ENCODE measurements at places on chromosomes 13 and 19.
A peak's percentile ranks its signal among the peaks of the same experiment; 100 is the strongest.

- no peak for DNase-seq
Measured at GRCh38 chr13:93029536-93029935, 197.1 kb upstream of the GPC6 start.

- no peak for DNase-seq
Measured at GRCh38 chr19:42589792-42590191, 4.9 kb downstream of the CEACAM8 start.

GRCh38 chr19:7076151-7076550, 6.6 kb downstream of the ZNF557 start:
- DNase-seq = peak; percentile 20

GRCh38 chr13:97280478-97280877, 58.3 kb downstream of the MBNL2 start:
- DNase-seq = no peak

DNA sequence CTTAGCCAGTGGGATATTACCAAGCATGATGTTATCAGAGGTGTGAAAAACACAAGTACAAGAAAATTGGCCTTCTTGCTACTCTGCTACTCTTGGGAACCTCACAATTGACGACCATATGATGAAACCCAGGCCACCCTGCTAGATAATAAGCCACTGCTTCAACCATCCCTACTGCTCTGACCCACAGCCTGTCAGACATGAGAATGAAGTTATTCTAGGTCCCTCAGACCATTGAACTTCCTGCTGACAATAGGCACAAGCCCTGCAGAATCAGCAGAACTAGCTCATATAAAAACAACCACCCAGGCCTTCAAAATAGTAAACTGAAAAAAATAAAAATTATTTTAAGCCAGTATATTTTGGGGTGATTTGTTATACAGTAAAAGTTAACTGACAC, 559.9 kb downstream of the KCTD12 start:
- no peak for DNase-seq

- DNase-seq = no peak
Measured at GRCh38 chr19:2315121-2315817, 7.3 kb upstream of the LINGO3 start.

- DNase-seq = no peak
Measured at GRCh38 chr13:51635137-51635878, 51.0 kb downstream of the WDFY2 start.

DNA sequence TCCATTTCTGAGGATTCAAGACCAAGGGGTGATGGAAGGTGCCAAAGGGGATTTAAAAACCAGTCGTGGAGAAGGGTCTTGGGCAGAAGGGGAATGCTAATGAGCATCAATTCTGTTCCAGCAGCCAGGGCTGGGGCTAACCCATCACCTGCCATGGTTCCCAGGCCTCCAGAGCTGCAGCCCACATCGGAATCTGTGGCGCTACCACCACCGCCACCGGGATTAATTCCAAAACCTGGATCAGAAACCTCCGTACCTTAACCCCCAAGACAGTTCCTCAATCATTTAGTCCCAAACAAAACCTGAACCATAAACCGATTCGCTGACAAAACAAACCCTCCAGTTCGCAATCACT, 583 bp downstream of the ZNF615 start:
- DNase-seq = no peak

DNA sequence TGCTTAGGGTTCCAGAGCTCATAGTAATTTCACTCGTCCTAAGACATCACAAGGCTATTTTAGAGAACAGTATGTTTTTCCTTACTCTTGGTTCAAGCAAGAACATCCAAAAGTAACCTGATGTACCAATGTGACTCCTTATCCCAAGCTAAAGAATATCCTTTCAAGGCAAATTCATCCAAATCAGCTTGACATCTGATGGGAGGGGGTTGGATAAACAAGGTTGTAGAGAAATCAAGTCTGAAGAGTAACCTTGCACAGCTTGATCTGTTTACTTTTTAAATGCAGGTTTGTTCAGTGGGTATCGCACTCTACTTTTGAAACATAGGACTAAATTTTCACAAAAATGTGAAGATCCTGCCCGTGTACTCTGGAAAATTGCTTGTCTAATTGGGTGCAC, 201.2 kb downstream of the GGACT start:
- DNase-seq = no peak

DNA sequence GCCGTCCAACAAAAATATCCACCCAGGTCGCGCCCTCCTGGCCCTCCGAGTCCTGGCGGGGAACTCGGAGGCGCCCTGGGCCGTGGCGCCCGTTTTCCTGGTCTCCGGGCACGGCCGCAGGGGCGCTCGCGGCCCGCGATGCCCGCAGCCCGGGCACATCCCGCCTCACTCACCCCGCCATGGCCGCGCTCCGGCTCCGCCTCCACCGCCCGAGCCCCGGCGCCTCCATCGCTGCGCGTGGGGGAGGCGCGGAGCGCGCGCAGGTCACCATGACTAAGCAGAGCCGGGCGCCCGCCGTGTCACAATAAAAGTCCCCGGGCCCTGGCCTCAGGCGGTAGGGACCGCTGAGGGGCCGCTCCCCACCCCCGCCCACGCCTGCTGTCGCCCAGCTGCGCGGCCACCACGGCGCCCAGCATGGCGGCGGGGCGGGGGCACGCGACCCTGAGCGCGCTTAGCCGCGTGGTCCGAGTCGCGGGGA, 593 bp downstream of the KEAP1 start:
- peak; percentile 95 for DNase-seq

DNA sequence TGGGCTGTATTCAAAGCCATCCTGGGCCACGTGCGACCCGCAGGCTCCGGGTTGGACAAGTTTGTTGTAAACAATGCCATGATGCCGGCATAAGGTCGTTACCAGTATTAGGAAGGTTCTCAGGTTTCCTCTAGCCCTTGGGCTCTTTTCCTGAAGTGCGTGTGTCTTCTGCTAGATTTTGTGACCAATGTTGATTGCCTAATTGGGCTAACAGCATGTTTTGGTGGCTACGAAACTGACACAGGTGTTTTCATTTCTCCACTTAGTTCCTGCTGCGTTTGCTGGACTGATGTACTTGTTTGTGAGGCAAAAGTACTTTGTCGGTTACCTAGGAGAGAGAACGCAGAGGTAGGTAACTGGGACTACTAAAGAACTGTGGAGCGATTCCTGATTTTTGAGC, 20.3 kb downstream of the ALOX5AP start:
- DNase-seq = no peak

DNA sequence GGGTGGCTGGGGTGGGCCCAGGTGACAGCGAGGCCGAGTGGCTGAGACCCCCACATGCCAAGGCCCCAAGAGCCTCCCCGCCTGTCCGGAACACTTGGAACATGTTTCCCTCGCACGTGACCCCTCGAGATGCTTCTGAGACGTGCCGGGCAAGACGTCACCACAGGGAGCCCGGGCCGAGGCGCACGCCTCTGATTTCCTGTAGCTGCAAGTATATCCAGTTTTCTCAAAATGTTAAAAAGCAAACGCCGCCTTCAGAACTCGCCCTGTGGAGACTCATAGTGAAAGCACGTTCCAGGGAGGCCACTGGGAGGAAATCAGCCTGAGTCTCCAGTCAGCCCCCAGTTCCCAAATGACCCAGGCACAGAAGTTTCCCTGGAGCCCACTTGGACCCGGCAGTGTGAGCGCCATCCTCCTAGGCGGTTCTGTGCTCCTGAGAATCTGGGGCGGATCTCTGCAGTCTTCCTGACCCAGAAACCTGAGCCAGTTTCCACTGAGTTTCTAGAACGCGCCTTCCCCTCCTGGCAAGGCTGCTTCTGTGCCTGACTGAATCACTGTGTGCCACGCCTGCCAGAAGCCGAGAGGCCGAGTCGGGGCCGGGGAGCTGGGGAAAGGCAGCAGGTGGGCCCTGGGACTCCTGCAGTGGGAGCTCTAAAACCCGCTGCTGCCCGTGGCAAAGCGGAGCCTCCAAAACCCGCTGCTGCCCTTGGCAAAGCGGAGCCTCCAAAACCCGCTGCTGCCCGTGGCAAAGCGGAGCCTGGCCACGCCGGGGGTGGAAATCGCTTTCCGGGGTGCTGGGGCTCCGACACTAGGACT, 179.3 kb downstream of the KDM4B start:
- DNase-seq = no peak

GRCh38 chr13:98222816-98223215, 45.7 kb upstream of the RNF113B start:
- DNase-seq = no peak

DNA sequence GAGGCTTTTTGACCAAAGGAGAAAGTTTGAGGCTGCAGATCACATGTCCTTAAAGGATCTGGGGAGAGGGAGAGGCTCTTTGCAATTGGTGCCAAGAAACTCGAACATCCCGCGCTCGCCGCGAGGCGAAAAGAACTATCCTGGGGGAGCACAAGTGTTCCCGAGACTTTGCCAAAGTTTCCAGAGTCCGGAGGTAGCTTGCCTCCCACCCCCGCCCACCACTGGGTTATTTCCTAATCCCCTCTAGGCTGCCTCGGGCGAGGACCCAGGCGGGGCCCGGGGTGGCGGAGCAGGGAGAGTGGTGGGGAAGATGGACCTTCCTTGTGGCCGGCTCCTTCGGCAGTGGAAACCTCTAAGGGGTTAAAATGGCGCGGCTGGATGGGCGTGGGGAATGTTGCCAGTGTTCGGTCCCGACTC, 114.5 kb downstream of the KCNRG start:
- no peak for DNase-seq

DNA sequence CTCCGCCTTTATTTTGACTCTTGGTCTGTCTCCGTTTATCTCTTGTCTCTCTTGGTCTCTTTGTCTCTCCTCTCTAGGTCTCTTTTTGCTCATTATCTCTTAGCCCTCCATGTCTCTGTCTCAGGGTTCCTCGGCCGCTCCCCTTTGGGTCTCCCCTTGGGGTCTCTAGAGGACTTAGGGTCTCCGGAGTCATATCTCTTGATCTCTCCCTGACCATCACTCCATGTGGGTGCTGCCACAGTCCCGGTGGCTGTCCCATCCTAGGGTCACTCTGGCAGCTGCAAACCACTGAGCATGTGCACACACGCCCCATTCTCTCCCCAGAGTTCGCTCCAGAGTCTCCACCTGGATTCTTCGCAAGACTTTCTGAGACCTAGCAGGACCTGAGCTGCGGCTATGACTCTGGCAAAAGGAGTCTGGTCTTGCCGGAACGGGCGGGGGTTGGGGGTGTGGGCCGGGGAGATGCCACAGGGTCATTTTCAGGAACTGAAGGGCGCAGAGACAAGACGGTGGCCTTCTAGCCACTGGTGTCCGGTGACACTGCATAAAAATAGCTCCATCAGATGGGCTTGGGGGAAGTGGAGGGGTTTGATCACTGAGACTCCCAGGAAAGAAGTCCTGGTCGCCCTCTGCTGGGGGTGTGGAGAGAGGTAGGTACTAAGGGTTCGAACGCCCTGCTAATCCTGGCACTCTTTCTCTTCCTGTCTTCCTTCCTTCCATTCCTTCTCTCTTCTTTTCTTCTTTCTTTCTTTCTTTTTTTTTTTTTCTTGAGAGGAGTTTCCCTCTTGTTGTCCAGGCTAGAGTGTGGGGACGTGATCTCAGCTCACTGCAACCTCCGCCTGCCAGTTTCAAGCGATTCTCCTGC, 1.2 kb upstream of the KCNA7 start:
- DNase-seq = no peak
